ENCODE measurements at places on chromosomes 1 and 21.

GRCh38 chr1:106961646-106962045 is 94.8 kb upstream of the PRMT6 start:
- no peak for DNase-seq

GRCh38 chr1:51345300-51345687 is 14.9 kb upstream of the TTC39A start:
- DNase-seq = no peak

- no peak for DNase-seq
Observed at GRCh38 chr1:118902711-118903191, 85.4 kb downstream of the TBX15 start.

- no peak for DNase-seq
Observed at GRCh38 chr1:99207216-99207615, 57.1 kb upstream of the PLPPR4 start.

DNA sequence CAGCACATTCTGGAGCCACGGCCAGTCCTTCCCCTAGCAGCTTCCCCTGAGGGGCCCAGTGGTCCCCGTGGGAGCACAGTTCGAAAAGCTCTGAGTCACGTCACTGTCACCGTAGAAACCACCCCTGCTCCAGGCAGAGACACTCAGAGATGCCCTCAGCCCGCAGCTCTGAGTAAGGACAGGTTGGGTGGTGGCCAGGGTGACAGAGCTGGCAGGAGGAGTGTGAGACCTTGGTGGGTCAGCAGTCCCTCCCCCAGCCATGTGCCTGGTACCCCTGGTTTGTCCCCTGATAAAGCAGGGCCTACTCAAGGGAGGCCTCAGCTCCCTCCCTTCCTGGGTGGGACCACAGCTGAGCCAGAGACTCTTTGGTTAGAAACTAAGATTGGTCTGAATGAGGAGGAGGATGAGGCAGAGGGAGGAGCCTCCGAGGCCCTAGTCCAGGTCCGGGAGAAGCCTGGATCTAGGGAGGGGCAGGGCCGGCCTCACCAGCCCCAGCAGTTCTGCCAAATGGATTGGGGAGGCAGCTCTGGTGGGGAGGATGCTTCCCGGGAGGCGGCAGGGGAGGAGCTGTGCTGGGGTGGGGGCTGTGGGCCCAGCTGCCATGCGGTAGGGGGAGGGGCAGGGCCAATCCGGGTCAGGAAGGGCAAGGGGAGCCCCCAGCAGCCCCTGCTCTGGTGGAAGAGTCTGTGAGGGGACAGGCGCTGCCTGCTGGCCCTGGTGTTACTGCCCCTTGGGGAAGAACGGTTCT is 55.2 kb downstream of the SLC9A1 start:
- no peak for DNase-seq

DNA sequence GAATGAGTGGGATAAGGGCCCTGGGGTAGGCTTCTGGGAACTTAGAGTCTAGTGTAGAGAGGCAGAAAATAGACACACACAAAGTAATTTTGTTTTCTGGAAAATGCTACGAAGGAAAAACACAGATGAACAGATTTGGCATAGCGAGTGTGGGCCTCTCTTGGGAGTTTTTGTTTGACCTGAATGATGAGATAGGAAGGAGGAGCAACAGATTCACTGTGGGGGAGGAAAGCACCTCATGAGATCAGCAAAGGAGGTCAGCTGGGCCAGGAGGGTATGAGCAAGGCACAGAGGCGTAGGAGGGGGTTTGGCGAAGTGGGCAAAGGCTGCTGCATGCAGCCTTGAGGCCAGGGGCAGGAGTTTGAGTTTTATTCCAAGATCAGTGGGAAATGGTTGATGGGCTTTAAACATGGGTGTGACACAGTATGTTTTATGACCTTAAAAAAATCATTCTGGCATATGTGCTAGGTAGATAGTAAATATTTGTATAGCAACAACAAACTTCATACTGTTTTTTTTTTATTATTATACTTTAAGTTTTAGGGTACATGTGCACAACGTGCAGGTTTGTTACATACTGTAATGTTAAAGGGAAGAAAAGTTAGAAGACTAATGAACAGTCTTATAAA is 57.9 kb downstream of the FGGY start:
- DNase-seq = no peak

GRCh38 chr1:54952950-54953718 is 27.3 kb upstream of the TMEM61 start:
- no peak for DNase-seq

DNA sequence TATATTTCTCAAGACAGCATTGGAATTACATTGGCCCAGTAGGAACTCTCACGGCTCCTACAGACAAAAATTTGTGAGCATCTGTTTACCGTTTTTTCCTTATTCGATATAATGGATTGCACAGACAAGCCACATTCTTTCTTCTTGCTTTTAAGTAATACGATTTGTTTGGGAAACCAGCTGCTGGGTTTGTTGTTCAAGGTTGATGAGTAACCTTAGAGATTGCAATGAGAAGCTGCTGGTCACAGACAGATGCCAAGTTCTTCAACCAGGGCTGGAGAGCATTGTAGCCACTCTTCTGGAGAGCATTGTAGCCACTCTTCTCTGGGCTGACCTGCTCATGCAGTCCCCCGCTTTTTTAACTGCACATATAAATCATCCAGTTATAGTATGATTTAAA is 1.4 kb upstream of the MIA3 start:
- DNase-seq = no peak

DNA sequence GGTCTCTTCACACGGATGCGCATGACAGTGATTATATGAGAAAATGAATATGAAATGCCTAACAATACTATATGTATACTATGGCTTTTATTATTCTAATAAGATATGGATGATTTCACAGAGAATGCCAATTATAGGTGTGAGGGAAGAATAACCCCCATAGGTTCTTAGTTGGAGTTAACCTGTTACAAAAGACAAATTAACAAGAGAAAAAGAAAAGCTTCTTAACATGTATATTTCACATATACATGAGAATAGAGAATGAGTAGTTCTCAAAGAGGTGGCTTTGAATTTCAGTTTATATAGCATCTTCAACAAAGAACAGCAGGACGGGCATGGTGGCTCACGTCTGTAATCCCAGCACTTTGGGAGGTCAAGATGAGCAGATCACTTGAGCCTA is 24.0 kb upstream of the DMRTB1 start:
- DNase-seq = no peak

DNA sequence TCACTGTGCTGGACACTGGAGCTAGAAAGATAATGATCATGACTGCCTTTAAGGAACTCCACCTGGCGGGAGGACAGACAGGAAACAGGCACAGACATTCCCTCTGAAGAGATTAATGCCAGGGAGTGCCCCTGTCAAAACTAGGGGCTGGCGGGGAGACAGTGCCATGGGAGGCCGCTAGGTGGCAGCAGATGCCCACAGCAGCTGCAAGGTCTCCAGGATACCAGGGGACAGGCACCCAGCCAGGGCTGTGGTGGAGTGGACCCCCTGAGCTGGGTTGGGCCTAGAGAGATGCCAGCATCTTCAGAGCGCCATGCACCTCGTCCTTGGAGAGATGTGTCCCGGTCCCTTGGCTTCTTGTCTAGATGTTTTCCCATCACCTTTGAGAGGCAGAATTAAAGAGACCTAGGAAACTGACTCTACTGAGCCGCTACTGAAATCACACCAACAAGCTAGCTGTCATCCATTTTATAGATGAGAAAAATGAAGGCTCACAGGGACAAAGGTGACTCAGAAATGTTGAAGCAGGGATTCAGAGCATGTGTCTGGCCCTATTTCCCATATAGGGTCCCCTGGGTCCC is 3.6 kb downstream of the REN start:
- DNase-seq = peak; percentile 73

DNA sequence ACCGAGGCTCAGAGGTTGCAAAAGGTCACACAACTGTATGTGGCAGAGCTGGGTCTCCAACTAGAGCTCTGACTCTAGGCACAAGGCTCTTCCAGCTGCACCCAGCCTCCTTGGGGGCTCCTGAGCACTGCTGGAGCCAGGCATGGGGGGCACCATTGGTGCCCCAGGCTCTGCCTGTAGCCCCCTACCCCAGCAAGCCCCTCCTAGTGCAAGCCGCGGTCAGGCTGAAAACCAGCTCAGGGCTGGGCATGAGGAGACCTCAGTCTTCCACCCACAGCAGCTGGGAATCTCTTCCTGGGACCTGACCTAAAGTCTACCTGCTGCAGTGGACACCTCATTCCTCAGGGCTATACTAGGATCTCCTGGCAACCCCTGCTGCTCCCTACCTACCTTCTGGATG is 14.6 kb downstream of the TNNT2 start:
- no peak for DNase-seq

GRCh38 chr1:109133815-109134214 is 19.9 kb downstream of the ELAPOR1 start:
- no peak for DNase-seq

DNA sequence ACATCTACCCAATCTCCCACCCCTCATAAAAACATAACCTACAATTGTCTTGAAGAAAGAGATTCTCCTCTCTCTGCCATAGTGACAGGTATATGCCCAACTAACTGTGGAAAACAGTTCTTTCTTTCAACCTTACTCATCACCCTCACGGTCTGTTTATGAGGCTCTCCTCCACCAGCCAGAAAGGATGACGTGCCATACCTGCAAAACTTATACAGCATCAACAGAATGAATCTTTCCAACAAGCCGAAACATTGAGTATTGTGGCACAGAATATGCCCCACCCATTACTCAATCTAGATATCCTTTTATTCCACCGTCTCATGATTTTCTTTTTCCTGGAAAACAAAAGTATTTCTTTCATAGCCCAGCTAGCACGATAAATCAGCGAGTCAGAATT is 55.7 kb downstream of the RBM11 start:
- no peak for DNase-seq

GRCh38 chr1:204647114-204647804 is 38.3 kb downstream of the LRRN2 start:
- DNase-seq = peak; percentile 59

- no peak for DNase-seq
Observed at GRCh38 chr21:40622531-40622930, 224.4 kb downstream of the DSCAM start.

- DNase-seq = no peak
Observed at GRCh38 chr1:15070145-15070748, 83.3 kb upstream of the TMEM51 start.

GRCh38 chr1:7621334-7622219 is 149.5 kb upstream of the VAMP3 start:
- DNase-seq = no peak

GRCh38 chr1:44854970-44855369 is 11.9 kb upstream of the PTCH2 start:
- DNase-seq = no peak

DNA sequence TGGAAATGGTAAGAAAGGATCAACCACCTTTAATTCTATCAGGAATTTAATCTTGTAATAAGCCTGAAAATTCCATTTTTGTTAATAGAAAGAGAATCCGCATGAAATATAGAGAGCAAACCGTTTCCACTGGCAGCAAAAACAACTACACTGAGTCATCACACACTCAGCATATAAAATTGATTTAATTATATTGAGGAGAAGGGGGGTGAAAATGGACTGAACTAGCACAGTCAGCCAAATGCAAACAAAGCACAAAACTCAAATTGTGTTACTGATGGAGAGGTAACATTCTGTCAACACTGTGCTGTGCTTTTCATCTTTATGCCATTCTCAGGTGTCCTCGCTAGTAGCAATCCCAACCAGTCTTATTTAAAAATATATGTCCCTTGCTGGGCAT is 1583.9 kb downstream of the MRPL39 start:
- DNase-seq = no peak

GRCh38 chr1:54767526-54767925 is 3.2 kb upstream of the PARS2 start:
- no peak for DNase-seq
